Activated CD4-positive, alpha-beta T cell treated with anti-CD3 and anti-CD28 coated beads, Interleukin-2, Interleukin-4, amounts not matched to agents 100 ng/mL and 50 ng/mL, durations not matched to agents 16 hours and 8 hours (primary cell): ENCODE measurements at places on chromosomes 12 and 14.

DNA sequence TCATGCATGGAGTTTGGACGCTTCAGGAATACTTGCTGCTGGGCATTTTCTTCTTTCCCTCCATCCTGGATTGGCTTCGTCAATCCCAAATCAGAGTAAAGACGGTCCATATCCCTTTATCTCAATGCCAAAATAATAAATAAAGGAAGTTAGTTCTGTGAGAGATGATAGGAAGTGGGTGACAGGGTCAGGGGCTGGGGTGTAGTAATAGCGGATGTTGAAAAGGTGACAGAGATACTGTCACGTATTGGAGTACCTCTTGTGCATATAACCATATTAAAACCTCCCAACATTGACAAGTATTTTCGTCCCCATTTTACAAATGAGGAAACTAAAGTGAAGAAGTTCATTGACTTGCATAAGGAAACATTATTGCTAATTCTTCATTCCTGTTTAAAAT is 12.4 kb downstream of the MAGOHB start:
- no peak for DNase-seq

DNA sequence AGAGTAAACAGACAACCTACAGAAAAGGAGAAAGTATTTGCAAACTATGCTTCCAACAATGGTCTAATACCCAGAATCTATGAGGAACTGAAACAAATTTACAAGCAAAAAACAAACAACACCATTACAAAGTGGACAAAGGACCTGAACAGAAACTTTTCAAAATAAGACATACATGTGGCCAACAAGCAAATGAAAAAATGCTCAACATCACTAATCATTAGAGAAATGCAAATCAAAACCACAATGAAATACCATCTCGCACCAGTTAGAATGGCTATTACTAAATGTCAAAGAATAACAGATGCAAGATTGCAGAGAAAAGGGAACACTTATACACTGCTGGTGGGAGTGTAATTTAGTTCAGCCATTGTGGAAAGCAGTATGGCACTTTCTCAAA is 125.8 kb downstream of the C12orf42 start:
- DNase-seq = no peak

- DNase-seq = no peak
These were observed 4.9 kb downstream of the SVOP start for GRCh38 chr12:109016016-109016415.

DNA sequence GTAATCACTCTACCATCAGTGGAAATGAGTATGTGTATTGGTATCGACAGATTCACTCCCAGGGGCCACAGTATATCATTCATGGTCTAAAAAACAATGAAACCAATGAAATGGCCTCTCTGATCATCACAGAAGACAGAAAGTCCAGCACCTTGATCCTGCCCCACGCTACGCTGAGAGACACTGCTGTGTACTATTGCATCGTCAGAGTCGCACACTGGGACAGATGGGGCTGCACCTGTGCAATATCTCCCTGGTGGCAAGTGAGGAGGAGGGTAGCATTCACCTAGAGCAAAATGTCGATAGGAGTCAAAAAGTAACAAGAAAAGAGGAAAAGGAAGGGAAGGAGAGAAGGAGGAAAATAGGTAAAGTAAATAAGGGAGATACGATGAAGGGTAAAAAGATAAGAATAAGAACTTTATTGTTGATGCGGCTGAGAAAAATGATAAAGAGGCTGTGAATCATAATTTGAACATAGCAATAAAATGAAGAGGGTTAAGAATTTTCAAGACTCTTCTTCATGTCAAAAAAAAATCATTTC is 450.5 kb upstream of the OR4E1 start:
- DNase-seq = no peak

DNA sequence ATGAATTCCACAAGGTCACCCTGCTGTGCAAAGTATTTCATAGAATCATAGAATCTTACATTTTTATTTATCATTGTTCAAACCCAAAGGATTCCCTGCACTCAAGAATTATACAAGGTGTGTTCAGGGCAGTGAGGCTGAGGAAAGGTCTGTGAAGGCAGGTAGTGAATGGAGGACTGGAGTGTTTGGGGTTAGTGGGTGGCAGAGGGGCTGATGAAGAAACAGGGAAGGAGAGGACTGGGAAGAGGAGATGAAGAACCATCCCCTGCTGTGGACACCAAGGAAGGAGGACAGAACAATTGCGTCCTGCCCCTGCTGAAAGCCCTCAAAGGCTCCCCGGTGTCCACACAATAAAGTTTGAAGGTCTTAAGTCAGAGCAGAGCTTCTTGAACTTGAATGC is 10.8 kb upstream of the BCDIN3D start:
- DNase-seq = no peak

DNA sequence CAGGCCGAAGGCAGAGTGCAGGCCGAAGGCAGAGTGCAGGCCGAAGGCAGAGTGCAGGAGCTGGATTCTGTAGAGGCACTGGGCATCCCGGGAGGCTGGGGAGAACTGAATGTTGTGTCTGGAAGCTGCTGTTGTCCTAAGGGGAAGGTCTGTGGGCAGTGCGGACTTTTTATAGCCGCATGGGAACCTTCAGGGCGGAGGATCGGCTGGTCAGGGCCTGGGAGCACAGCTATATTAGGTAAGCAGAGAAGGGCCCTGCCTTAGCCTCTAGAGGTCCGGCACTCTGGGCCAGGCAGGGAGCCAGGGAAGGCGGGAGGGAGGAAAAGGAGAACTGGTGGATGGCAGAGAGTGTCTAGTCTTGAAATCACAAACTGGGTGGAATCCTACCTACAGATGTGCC is 14.2 kb downstream of the CABP1 start:
- DNase-seq = no peak

GRCh38 chr12:22229652-22230279 is 104.7 kb downstream of the ST8SIA1 start:
- DNase-seq = no peak
